ENCODE measurements at places on chromosomes 7 and 10.

DNA sequence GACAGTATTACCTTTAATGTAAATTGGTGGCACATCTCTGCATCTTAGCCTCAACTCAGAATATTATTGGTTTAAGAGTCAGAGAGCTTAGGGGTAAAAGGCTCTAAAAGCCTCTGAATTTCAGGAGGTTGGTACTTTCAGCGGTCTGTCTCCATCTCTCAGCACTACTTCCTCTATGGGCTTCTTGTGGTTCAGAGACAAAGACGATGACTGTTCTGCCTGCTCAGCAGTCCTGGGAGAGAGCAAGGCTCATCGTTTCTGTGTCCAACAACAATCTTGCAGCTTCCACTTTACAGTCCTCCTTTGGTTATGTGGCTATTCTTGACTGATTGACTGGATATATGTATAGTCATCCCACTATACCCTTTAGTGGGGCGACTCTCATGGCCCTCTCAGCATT lies 394.7 kb downstream of the AUTS2 start:
- DNase-seq, result no peak

GRCh38 chr7:98429799-98430198 lies 28.9 kb upstream of the BAIAP2L1 start:
- no peak for DNase-seq

DNA sequence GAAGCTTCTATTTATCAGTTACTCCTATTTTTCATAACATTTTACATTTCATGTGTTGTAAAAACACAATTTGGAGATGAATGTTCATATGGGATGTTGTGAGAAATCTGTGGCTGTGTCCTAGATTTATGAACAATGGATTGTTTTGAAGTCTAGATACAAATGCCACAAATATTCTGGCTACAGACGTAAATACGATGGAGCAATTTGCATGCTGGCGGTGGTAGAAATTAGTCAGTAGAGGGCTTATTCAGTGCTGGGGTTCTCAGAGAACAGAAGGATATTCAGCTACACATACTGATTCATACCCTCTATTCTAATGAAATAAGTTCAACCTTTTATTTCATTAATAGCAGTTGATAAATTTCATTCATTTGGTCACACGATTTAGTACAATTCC lies 48.8 kb downstream of the PLPP4 start:
- no peak for DNase-seq

DNA sequence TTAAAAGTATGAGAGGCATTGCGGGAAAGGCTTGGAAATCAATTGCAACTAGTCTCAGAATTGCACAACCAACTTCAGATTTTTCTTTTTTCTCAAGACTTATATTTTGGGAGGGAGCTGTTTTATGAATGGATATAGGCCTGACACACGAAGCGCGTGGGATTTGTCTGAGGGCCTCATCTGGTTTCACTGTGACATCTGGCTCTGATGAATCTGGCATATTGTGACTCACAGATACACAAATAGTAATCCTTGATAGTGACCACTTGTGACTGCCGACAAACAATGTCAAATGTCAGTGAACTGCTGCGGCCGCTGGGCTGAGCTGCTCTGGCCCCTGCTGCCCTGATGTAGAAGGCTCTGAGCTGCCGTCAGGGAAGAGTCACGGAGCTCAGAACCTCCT lies 655.1 kb downstream of the INHBA start:
- DNase-seq, result no peak

- no peak for DNase-seq
These were observed 72.5 kb downstream of the MICALL2 start for GRCh38 chr7:1386623-1387220.

DNA sequence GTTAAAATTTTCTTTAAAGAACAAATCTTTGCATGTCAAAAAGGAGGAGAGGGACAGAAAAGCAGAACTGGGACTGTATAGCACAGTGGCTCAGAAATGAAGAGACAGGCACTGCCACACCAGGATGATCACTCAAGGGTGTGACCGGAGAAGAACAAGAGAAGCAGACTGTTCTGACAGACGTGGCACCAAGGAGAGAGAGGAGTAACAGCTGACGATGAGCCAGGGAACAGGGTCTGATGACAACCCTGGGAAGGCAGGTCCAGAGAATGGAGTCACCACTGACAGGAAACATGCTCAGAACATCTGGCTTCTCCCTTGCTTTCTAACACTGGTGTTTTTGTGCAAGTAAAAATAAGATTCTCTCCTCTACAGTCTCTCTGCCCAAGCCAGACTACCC lies 14.6 kb upstream of the VAX1 start:
- no peak for DNase-seq

GRCh38 chr7:53022893-53023292 lies 12.5 kb upstream of the POM121L12 start:
- DNase-seq, result no peak

DNA sequence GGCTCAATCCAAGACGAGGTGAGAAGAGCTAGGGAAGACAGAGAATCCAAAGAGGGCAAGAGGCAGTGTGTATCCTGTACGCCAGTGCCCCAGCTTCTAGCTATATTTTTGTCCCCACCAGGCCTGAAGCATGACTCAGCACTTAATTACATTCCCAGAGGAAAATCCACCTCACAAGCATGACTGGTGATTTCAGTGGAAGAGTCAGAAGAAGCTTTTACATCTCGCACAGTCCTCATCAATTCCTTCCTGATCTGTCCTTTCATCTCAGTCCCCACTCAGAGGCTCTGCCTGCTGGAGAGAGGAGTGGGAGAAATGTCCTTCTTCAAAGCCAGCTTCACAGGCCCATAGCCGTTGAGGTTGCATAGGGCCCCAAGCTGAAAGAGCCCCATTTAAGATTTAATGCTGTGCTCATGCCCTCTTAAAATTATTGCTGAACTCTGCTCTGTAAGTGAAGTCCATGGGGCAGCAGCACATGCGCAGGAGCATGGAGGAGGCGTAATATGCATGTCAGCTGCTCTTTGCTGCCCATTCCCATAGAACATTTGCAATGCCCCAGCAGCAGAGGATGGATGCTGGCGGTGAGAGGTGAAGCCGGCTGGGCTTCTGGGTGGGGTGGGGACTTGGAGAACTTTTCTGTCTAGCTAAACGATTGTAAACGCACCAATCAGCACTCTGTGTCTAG lies 39.0 kb upstream of the AOAH start:
- DNase-seq, result peak; percentile 67

GRCh38 chr10:88687853-88688467 lies 18.1 kb upstream of the LIPK start:
- peak; percentile 32 for DNase-seq

Measured in kidney tubule cell (primary cell).